Neural crest cell (in vitro differentiated cells): ENCODE measurements at places on chromosomes 13 and 19. TPM values are rescaled to one million over a fixed set of nuclear protein-coding genes. Genes with fewer than 3 reads are reported as not detected.

Gene NR2C2AP
- 17.6 and 18.6 TPM in 2 replicates for total RNA-seq

Gene FCER2
- total RNA-seq: not detected in 2 replicates

Gene NKPD1
- 0.16 and 0.39 TPM in 2 replicates for total RNA-seq

Gene CEACAM19
- total RNA-seq: 5.0 and 6.1 TPM in 2 replicates

Gene ELOF1
- 69.8 and 70.0 TPM in 2 replicates for total RNA-seq

Gene PRKCG
- 0.55 and 0.65 TPM in 2 replicates for total RNA-seq

Gene APC2
- 39.2 and 43.0 TPM in 2 replicates for total RNA-seq

Gene CEACAM4
- not detected in 2 replicates for total RNA-seq

Gene ZNF835
- total RNA-seq: 0.11 TPM in 1 of 2 replicates, not detected in the other

Gene IGFL3
- total RNA-seq: not detected in 2 replicates

GRCh38 chr13:44853641-44854040 is 135.6 kb downstream of the NUFIP1 start:
- H3K27me3 ChIP-seq: peaks cover 6% of the 10 kb centered on the region
- no peaks in the 10 kb centered on the region for H3K36me3 ChIP-seq
- H3K27ac ChIP-seq: no peak overlapping the region
- peaks cover 17% of the 10 kb centered on the region for H3K4me1 ChIP-seq
- DNase-seq: no peak

GRCh38 chr19:30920222-30920621 is 429.0 kb downstream of the TSHZ3 start:
- no peaks in the 10 kb centered on the region for H3K4me1 ChIP-seq
- H3K4me3 ChIP-seq: no peak overlapping the region
- peaks cover 38% of the 10 kb centered on the region for H3K27me3 ChIP-seq
- no peak for DNase-seq
- H3K27ac ChIP-seq: no peak overlapping the region
- H3K36me3 ChIP-seq: no peaks in the 10 kb centered on the region

GRCh38 chr13:24500977-24501376 is 11.6 kb downstream of the PARP4 start:
- H3K27me3 ChIP-seq: no peaks in the 10 kb centered on the region
- peaks cover 7% of the 10 kb centered on the region for H3K36me3 ChIP-seq
- H3K27ac ChIP-seq: peak overlapping the region; percentile 2
- no peak for DNase-seq
- peaks cover 13% of the 10 kb centered on the region for H3K4me1 ChIP-seq

DNA sequence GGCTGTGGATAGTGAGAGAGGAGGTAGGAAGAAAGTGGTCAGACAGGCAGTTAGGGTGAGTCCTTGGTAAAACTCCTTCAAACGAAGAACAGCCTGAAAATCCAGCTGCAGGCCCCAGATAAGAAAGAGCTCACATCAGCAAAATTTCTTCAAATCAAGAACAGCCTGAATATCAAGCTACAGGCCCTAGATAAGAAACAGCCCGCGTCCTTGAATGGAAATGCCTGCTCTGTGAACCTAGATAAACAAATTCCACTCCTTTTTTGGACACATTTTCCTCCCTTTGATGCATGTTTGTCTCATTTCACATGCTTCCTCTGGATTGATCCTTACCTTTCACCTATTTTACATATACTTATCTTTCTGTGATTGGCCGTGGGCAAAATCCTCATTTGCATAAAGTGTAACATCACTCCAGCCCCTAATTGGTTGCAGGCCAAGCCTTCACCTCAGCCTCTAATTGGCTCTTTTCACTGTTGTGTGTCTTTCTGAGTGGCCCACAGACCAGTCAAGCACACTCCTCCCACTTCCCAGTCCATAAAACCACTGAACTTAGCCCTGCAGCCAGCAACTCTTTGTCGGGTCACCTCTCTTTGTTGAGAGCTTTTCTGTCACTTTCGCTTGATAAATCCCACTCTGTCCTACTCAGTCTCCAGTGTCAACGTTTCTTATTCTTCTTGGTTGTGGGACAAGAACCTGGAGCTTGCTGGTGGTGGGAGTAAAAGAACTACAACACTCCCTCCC is 6.0 kb upstream of the SULT2A1 start:
- no peaks in the 10 kb centered on the region for H3K4me1 ChIP-seq
- H3K27ac ChIP-seq: no peak overlapping the region
- H3K27me3 ChIP-seq: no peaks in the 10 kb centered on the region

GRCh38 chr13:112716841-112717520 is 27.1 kb downstream of the ATP11A start:
- no peak for DNase-seq
- peaks cover 7% of the 10 kb centered on the region for H3K36me3 ChIP-seq
- peak overlapping the region; percentile 38 for H3K27ac ChIP-seq
- no peak overlapping the region for H3K4me3 ChIP-seq
- peaks cover 70% of the 10 kb centered on the region for H3K4me1 ChIP-seq

DNA sequence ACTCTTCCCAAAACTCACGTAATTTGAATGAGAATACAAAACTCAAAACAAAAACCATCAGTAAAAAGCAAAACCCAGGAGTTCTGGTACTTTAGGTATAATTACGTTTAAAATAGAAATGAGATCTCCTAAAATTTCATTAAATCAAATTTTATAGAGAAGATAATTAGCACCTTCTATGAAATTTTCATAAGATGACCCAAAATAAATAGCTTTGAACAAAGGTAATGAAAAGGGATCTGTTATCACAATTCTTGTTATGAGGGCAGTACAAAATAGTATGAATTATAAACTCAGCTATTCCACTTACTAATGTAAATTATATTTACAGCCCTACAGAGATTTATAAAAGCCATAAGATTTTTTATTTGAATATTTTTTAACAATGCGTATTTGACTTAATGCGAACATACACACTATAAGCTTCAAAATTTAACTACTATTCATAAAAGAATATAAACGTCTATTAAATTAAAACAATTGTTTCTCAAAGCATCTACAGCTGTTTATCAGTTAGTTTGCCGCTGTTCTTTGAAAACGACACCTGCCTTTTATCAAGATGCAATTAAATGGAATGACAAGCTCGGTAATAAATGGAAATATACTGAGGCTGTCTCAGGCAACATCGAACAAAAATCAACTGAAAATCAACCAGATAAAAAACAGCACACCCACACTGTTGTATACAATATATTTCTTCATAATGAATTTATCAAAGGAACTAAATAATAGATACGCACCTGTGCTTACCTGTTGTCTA is 63.8 kb downstream of the KCNRG start:
- H3K27me3 ChIP-seq: no peaks in the 10 kb centered on the region
- H3K36me3 ChIP-seq: peaks cover 3% of the 10 kb centered on the region
- H3K4me3 ChIP-seq: peak overlapping the region; percentile 100
- H3K27ac ChIP-seq: no peak overlapping the region
- H3K4me1 ChIP-seq: peaks cover 50% of the 10 kb centered on the region

DNA sequence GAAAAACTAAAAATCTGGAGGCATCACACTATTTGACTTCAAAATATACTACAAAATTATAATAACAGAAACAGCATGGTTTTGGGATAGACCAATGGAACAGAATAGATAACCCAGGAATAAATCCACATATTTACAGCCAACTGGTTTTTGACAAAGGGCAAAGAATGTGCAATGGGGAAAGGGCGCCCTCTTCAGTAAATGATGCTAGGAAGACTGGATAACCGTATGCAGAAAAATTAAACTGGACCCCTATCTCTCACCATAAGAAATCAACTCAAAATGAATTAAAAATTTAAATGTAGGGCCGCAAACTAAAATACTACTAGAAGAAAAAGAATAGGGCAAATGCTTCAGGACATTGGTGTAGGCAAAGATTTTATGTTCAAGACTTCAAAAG is 440.5 kb upstream of the SGCG start:
- no peak for DNase-seq
- no peak overlapping the region for H3K4me3 ChIP-seq
- H3K27me3 ChIP-seq: no peaks in the 10 kb centered on the region
- H3K27ac ChIP-seq: no peak overlapping the region
- no peaks in the 10 kb centered on the region for H3K4me1 ChIP-seq

DNA sequence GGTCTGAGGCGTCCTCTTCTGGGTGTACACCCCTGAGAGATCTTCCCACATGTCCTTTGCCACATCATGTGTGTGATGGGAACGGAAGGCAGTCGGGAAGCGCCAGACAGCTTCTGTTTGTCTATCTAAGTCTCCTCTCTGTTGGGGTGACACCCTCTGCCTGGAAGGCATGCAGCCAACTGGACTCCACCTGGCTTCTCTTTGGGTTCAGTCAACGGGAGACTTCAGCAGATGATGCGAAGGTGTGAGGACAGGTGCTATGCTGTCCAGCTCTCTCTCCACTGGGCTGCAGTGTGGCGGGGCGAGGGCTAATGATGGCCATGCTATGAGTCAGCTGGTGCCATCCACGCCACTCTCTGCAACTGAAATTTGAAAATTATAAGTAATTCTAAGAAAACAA is 14.3 kb upstream of the SBK3 start:
- H3K36me3 ChIP-seq: no peaks in the 10 kb centered on the region
- peaks cover 4% of the 10 kb centered on the region for H3K4me1 ChIP-seq

GRCh38 chr19:6014551-6015135 is 36.7 kb upstream of the RANBP3 start:
- H3K27ac ChIP-seq: no peak overlapping the region
- peaks cover 13% of the 10 kb centered on the region for H3K4me1 ChIP-seq
- no peaks in the 10 kb centered on the region for H3K27me3 ChIP-seq
- H3K36me3 ChIP-seq: no peaks in the 10 kb centered on the region
- H3K4me3 ChIP-seq: no peak overlapping the region
- DNase-seq: no peak

GRCh38 chr19:8654591-8655339 is 24.3 kb downstream of the NFILZ start:
- DNase-seq: peak; percentile 68
- peaks cover 50% of the 10 kb centered on the region for H3K27me3 ChIP-seq
- no peaks in the 10 kb centered on the region for H3K4me1 ChIP-seq
- no peak overlapping the region for H3K27ac ChIP-seq

DNA sequence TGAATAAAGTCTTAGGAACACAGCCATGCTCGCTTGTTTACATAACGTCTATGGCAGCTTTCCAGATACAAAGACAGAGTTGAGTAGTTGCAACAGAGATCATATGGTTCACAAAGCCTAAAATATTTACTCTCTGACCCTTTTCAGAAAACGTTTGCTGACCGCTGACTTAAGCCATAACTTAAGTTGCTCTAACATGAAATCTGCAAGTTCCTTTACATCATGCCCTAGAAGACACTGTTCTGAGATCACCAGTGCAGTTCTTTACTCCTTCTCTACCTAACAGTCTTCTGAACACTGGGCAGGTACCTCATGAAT is 166.4 kb downstream of the DCLK1 start:
- DNase-seq: no peak
- no peak overlapping the region for H3K4me3 ChIP-seq
- H3K27me3 ChIP-seq: no peaks in the 10 kb centered on the region
- peaks cover 5% of the 10 kb centered on the region for H3K4me1 ChIP-seq

- H3K4me3 ChIP-seq: no peak overlapping the region
- H3K27ac ChIP-seq: no peak overlapping the region
- no peaks in the 10 kb centered on the region for H3K4me1 ChIP-seq
These were observed 54.7 kb upstream of the HTR2A start for GRCh38 chr13:46951516-46951915.

- no peak overlapping the region for H3K27ac ChIP-seq
- H3K36me3 ChIP-seq: no peaks in the 10 kb centered on the region
- DNase-seq: no peak
- H3K4me1 ChIP-seq: peaks cover 13% of the 10 kb centered on the region
- H3K4me3 ChIP-seq: no peak overlapping the region
These were observed 18.6 kb upstream of the STRN4 start for GRCh38 chr19:46764817-46765291.

- peaks cover 34% of the 10 kb centered on the region for H3K36me3 ChIP-seq
- no peak overlapping the region for H3K27ac ChIP-seq
- no peak overlapping the region for H3K4me3 ChIP-seq
- no peaks in the 10 kb centered on the region for H3K4me1 ChIP-seq
These were observed 20.4 kb downstream of the ZNF578 start for GRCh38 chr19:52473655-52474350.

GRCh38 chr19:32317086-32317485 is 28.3 kb upstream of the ZNF507 start:
- no peak for DNase-seq
- H3K4me1 ChIP-seq: peaks cover 38% of the 10 kb centered on the region
- H3K36me3 ChIP-seq: no peaks in the 10 kb centered on the region
- no peak overlapping the region for H3K27ac ChIP-seq
- H3K4me3 ChIP-seq: no peak overlapping the region

DNA sequence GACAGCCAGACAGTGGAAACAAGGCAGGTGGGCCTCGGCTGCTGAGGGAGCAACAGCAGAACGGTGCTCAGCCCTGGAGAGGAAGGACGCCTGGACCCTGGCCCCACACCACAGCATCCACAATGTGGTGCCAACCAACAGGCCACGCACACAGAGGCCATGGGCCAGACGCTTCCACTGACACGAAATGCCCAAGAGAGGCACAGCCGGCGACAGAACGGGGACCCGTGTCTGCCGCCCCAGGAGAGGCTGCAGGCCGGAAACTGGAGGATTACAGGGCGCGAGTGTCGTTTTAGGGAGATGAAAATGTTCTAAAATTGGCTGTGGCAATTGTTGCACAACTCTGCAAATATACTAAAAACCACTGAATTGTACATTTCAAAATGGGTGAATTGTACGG is 69.7 kb downstream of the RASA3 start:
- H3K4me1 ChIP-seq: peaks cover 67% of the 10 kb centered on the region
- peaks cover 3% of the 10 kb centered on the region for H3K36me3 ChIP-seq
- H3K27me3 ChIP-seq: peaks cover 4% of the 10 kb centered on the region
- no peak overlapping the region for H3K27ac ChIP-seq
- DNase-seq: no peak

- DNase-seq: no peak
- H3K27ac ChIP-seq: no peak overlapping the region
- H3K4me1 ChIP-seq: peaks cover 5% of the 10 kb centered on the region
- no peaks in the 10 kb centered on the region for H3K36me3 ChIP-seq
These were observed 1646.2 kb upstream of the SPRY2 start for GRCh38 chr13:81987159-81987558.

GRCh38 chr13:44402899-44403445 is 29.3 kb downstream of the SERP2 start:
- no peaks in the 10 kb centered on the region for H3K27me3 ChIP-seq
- no peak for DNase-seq
- no peak overlapping the region for H3K4me3 ChIP-seq

- no peaks in the 10 kb centered on the region for H3K36me3 ChIP-seq
- no peak for DNase-seq
- H3K4me1 ChIP-seq: peaks cover 20% of the 10 kb centered on the region
- H3K27ac ChIP-seq: no peak overlapping the region
- peak overlapping the region; percentile 79 for H3K4me3 ChIP-seq
These were observed 2.6 kb downstream of the AP1M1 start for GRCh38 chr19:16200038-16201010.

- no peak overlapping the region for H3K27ac ChIP-seq
- peaks cover 5% of the 10 kb centered on the region for H3K36me3 ChIP-seq
- DNase-seq: no peak
- H3K27me3 ChIP-seq: no peaks in the 10 kb centered on the region
These were observed 20.3 kb downstream of the RFX1 start for GRCh38 chr19:13985771-13986347.

DNA sequence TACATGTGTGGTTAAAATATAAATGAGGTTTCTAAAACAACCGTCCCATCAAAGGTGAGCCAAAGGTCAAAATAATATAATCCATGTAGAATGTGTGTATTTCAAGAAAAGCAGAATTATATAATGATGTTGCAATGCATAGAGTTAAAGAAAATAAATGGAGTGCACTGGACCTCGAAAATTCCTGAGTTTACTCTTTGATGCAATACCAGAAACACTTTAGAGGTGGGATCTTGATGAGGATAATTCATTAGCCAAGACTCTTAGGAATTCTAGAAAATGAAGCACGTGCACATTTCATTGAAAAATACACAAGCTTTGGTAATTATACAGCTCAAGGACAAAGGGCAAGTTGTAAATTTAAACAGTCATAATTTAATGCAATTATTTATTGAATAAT is 508.9 kb upstream of the ARGLU1 start:
- H3K27me3 ChIP-seq: no peaks in the 10 kb centered on the region
- H3K4me1 ChIP-seq: no peaks in the 10 kb centered on the region
- H3K4me3 ChIP-seq: no peak overlapping the region
- H3K36me3 ChIP-seq: peaks cover 7% of the 10 kb centered on the region
- no peak for DNase-seq
- H3K27ac ChIP-seq: no peak overlapping the region
